Left colon (tissue), 2 donors: ENCODE measurements at places on chromosomes 2 and 18.

DNA sequence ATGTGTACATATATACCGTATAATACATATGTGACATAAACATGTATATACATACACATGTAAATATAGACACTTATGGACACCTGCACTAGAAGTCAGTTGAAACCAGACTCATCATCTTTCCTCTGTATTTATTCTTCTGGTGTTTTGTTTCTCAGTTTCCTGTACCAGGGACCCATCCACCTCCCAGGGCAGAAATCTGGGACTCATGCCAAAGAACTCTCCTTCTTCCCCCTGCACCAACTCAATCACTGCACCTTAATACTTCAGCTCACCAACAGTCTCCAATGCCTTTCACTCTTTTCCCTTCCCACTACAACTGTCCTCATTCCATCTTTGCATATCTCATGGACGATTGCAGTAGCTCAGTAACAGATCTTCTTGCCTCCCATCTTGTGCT lies 428.0 kb downstream of the FBXO15 start:
- DNase-seq = no peak

DNA sequence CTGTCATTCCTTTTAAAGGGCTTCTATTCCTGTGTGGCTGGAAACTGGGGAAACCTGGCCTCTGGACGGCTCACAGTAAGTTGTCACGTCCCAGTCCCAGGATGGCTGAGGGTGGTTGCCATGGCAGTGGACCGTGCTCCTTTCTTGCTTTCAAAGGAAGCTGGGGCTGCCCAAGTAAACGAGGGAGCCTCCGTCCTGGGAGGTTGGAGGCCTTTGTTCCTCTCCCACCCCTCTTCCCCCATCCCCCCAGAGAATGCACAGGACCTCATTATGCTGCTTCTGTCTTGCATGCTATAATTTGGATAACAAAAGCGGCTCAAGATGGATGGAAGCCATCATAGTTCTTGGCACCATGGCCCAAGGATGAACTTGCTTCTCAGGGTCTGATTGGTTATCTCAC lies 325.5 kb upstream of the HS6ST1 start:
- no peak for DNase-seq

DNA sequence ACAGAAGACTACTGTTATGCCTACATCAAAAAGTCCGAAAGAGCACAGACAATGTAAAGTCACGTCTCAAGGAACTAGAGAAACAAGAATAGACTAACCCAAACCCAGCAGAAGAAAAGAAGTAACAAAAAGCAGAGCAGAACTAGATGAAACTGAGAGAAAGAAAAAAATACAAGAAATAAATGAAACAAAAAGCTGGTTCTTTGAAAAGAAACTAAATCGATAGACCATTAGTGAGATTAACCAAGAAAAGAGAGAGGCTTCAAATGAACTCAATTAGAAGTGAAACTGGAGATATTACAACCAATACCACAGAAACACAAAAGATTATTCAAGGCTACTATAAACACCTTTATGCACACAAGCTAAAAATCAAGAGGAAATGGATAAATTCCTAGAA lies 271.8 kb downstream of the MBD2 start:
- DNase-seq = no peak

DNA sequence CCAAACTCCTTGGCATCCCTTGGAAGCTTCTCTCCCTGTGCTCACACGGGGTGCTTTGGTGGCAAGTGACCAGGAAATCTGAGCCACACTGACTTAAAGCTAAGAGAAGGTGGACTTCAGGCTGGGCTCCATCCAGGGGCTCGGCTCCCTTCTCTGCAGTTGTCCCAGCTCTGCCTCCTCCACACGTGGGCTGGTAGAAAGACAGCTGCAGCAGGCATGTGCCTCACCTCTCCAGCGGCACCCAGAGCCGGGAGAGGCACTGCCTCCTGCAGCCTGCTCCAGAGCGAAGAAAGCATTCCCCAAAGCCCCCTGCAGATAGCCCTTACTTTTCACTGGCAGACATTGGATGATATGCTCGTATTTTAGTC lies 11.3 kb downstream of the KCNF1 start:
- no peak for DNase-seq

- DNase-seq = no peak
Measured at GRCh38 chr2:225073198-225073597, 30.9 kb upstream of the DOCK10 start.

DNA sequence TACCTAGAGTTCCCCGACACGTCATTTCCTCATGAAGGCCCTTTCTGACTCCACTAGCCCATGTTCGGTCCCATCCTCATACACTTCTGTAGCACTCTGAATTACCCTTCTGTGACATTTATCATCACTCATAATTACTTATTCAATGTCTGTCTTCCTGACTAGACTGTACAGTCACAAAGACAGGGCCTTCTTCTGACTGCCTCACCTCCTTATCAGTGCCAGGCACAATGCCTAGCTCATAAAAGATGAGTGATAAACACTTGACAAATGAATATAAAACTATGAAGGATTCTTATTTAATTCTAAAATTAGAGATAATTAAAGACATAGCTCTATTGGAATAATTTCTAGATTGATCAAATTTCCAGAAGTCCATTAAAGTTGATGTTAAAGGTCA lies 1.4 kb upstream of the UBXN4 start:
- no peak for DNase-seq

GRCh38 chr2:190179754-190180312 lies 117.3 kb upstream of the MSTN start:
- no peak for DNase-seq

GRCh38 chr18:10234912-10235660 lies 219.3 kb upstream of the APCDD1 start:
- no peak for DNase-seq

GRCh38 chr2:17590342-17590911 lies 49.9 kb downstream of the VSNL1 start:
- DNase-seq = no peak

GRCh38 chr2:143068509-143068908 lies 60.7 kb upstream of the ARHGAP15 start:
- no peak for DNase-seq

DNA sequence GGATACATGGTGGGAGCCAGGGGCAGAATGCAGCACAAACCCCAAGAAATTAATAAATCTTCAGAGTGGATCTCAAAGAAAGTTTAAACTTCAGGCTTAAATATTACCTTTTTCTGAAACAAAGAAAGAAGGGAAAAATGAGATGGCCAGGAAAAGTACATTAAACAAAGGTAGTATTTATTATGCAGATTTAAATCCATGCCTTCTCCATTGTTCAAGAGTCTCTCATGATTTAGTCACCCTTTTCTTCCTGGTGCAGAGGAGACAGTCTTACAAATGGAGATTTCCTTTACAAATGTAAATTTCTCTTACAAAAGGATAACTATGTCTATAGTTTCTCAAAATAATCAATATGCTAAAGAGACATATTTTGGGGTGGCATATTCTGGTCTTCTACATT lies 33.4 kb upstream of the PPM1B start:
- DNase-seq = no peak

- DNase-seq = no peak
Measured at GRCh38 chr18:45157576-45157975, 457.7 kb upstream of the SLC14A2 start.

GRCh38 chr2:70981866-70982810 lies 3.7 kb downstream of the ANKRD53 start:
- peak; percentile 15 for DNase-seq

- no peak for DNase-seq
Measured at GRCh38 chr2:106137731-106138521, 56.2 kb downstream of the UXS1 start.

- DNase-seq = no peak
Measured at GRCh38 chr2:216927163-216927562, 67.3 kb upstream of the TNP1 start.

- no peak for DNase-seq
Measured at GRCh38 chr2:227447606-227448005, 24.4 kb upstream of the AGFG1 start.
